ENCODE measurements at places on chromosomes 6 and 20.

DNA sequence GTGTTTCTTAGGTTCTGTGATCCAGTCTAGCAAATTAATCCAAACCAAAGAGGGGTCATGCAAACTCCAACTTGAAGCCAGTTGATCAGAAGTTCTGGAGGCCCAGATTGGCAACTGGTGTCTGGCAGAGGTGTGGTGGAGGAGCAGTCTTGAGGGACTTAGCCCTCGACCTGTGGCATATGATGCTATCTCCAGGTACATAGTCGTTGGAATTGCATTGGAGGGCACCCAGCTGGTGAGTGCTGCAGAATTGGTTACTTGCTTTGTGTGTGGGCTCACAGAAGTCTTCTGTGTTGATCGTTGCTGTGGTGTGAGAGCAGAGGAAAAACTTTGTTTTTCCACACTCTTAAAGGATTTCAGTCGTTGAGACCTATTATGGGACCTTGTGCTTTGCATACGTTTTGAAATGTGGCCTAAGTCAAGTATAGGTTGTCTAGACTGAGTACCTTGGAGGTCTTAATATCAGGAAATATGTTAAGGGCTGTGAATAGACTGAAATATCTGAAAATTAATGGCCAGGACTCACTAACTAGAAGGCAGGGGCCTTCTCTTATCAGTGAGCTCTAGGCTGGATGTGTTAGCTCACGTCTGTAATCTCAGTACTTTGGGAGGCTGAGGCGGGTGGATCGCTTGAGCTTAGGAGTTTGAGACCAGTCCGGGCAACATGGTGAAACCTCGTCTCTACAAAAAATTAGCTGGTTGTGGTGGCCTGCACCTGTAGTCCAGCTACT is 7.8 kb downstream of the PANK2 start:
- no peak for DNase-seq

GRCh38 chr6:21115111-21115510 is 478.4 kb upstream of the SOX4 start:
- no peak for DNase-seq

DNA sequence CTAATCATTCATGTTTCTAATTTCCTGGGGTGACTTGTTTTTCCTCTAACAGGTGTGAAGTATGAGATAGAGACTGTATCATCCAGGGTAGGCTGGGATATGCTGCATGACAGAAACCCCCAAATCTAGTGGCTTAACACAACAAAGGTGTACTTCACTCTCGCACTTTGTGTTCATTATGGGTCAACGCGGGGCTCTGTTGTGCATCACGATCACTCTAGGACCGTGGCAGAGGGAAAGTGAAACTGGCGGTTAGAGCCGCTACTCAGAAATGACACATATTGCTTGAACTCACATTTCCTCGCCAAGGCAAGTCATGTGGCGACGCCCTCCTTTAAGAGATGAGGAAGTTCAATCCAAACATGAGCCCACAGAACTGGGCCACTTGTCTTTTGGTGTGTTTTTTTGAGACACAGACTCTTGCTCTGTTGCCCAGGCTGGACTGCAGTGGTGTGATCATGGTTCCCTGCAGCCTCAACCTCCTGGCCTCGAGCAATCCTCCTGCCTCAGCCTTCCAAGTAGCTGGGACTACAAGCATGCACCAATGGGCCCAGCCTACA is 41.3 kb downstream of the PCNA start:
- peak; percentile 44 for DNase-seq

DNA sequence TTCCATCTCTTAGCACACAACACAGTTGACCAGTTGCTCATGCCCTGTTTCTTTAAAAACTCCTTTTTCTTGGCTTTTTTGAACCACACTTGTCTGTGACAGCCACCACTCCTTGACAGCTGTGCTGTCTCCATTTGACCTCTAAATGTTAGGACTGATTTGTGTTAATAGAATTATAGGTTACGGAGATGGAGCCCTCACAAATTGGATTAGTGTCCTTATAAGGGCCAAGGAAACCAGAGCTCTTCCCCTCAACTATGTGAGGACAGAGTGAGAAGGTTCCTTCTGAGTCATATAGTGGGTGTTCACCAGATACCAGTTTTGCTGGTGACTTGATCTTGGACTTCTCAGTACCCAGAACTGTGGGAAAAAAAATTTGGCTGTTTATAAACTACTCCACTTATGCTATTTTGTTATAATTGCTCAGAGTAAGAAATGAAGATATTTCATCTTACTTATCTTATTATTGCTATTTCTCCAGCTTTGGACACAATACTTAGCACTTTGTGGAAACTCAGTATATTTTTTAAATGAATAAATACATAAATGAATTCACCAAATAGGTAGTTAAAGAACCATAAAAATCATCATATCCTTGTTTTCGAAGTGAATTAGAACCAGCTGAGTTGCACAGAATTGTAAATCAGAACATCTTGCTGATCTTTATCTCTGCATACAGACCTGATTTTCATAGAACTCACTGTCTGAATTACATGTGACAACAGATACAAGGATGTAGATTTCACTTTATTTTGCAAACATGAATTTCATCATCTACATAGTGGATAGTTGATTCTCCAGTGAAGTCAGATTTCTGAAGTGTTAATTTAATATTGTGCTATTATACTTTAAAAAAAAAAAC is 598.5 kb upstream of the IRAK1BP1 start:
- DNase-seq: no peak

- DNase-seq: no peak
Observed at GRCh38 chr6:13539572-13539971, 34.8 kb upstream of the SIRT5 start.

- no peak for DNase-seq
Observed at GRCh38 chr6:37686111-37686510, 11.6 kb downstream of the MDGA1 start.

DNA sequence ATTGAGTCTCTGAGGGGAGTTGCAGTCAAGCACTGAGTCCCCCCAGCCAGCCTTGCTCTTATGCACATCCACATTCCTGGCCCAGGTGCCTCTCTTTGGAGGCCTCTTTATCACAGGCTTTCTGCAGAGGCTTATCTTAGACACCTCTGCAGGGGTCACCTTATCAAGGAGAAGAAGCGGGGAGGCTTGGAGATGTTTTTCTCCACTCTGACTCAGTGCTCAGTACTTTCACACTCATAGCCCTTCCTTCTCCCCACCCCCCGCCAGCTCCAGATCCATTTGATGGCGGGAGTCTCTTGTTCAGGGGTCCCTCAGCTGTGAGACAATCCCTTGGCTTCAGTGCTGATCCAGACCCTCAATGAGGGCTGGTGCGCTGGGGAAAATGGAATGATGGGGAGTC is 132.1 kb upstream of the TSHZ2 start:
- no peak for DNase-seq

DNA sequence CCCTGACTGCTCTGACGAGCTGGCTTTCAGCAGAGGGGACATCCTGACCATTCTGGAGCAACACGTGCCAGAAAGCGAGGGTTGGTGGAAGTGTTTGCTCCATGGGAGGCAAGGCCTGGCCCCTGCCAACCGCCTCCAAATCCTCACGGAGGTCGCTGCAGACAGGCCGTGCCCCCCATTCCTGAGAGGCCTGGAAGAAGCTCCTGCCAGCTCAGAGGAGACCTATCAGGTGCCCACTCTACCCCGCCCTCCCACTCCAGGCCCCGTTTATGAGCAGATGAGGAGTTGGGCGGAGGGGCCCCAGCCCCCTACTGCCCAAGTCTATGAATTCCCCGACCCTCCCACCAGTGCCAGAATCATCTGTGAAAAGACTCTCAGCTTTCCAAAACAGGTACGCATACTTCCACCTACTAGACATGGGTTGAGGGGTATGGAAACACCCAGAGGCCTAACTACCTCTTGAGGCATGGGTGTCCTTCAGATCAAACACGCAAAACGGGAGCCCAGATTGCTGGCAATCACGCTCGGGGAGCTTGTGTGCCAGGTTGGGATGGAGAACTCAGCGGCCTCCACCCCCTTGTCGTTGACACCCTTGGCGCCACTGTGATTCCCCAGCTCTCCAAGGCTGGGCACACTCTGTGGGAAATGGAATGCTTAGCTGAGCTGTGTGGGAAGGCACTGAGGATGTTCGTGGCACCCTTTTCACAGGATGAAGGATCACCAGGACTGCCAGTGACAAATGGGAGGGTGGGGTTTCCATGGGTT is 25.3 kb downstream of the CASS4 start:
- DNase-seq: no peak

DNA sequence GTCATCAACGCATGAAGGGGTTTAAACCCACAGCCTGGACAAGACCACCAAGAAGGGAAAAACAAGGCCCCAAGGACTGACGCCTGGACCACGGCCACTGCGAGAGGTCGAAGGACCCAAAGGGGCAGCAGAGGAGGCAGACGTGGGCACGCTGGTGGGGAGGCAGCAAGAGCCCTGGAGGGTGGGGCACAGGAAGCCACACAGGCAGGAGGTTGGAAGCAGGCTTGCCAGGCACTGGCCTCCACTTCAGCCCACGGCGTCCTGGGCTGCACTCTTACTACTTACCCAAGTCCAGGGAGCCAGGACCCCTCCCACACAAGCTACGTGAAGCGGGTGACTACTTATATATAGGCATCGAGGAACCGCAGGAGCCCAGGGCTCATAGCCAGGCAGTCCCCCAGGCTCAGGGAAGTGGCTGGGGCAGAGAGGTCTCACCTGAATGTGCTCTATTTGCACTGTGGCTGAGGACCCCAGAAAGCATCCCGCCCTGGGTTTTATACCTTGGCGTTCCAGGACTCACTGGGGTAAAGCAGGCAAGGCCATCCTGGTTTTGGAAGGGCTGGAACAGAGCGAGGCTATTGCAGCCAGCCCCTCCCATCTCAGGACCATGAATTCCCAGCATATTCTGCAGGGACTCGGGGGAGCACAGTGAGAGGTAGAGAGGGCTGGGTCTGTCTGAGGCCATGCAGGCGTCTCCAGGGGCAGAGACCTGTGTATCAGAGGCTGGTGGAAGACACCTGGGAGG is 113.8 kb upstream of the AFDN start:
- DNase-seq: no peak

GRCh38 chr6:31686483-31686882 is 5.6 kb upstream of the LY6G5C start:
- DNase-seq: no peak

All from stimulated activated CD8-positive, alpha-beta memory T cell treated with anti-CD3 and anti-CD28 coated beads, Interleukin-2, amount 100 ng/mL, for 1 hour (primary cell).